ENCODE measurements at places on chromosomes 12 and 14. TPM values are rescaled to one million over a fixed set of nuclear protein-coding genes. Genes with fewer than 3 reads are reported as not detected.

Gene IL26
- not detected for polyA plus RNA-seq

Gene SELPLG
- polyA plus RNA-seq, result 23.6 TPM

Gene B3GNT4
- polyA plus RNA-seq, result 0.54 TPM

Gene KERA
- not detected for polyA plus RNA-seq

Gene GNPNAT1
- polyA plus RNA-seq, result 3.4 TPM

Gene MSI1
- polyA plus RNA-seq, result not detected

Gene TMTC1
- 9.5 TPM for polyA plus RNA-seq

Gene GYS2
- polyA plus RNA-seq, result not detected

Gene KLRD1
- 1.7 TPM for polyA plus RNA-seq

Gene RBMS2
- polyA plus RNA-seq, result 3.0 TPM

Gene ITGB7
- 46.5 TPM for polyA plus RNA-seq

Gene EFS
- 2.7 TPM for polyA plus RNA-seq

Gene TCL1B
- 0.22 TPM for polyA plus RNA-seq

Gene GLT8D2
- 1.1 TPM for polyA plus RNA-seq

Gene PPTC7
- polyA plus RNA-seq, result 8.3 TPM

Gene ANO4
- not detected for polyA plus RNA-seq

Gene DTD2
- 5.6 TPM for polyA plus RNA-seq

Gene CCDC88C
- polyA plus RNA-seq, result 29.8 TPM

Gene MYO1H
- polyA plus RNA-seq, result not detected

Gene TMEM233
- polyA plus RNA-seq, result 0.39 TPM

Gene PNN
- 38.1 TPM for polyA plus RNA-seq

Gene TAS2R8
- polyA plus RNA-seq, result not detected

Gene TBX5
- not detected for polyA plus RNA-seq

Gene TRIM9
- polyA plus RNA-seq, result 0.29 TPM

Gene KCNK13
- 0.45 TPM for polyA plus RNA-seq

Gene ADAM21
- not detected for polyA plus RNA-seq

Gene RPS6KA5
- polyA plus RNA-seq, result 1.7 TPM

Gene TMEM52B
- polyA plus RNA-seq, result 0.06 TPM

Gene AQP2
- polyA plus RNA-seq, result not detected

Gene SLC6A15
- 0.06 TPM for polyA plus RNA-seq

Gene ACSM4
- polyA plus RNA-seq, result not detected

Gene PRH2
- 0.14 TPM for polyA plus RNA-seq
